Endodermal cell (in vitro differentiated cells): ENCODE measurements at places on chromosomes 2 and 18. TPM values are rescaled to one million over a fixed set of nuclear protein-coding genes. Genes with fewer than 3 reads are reported as not detected.

Gene AMER3
- total RNA-seq = 1.2 and 2.3 TPM in 2 replicates

- peak; percentile 90 for DNase-seq
Measured at GRCh38 chr2:218397820-218398436, 1.7 kb upstream of the CTDSP1 start.

GRCh38 chr2:198782734-198783133, 675.0 kb downstream of the SATB2 start:
- DNase-seq = no peak

- DNase-seq = no peak
Measured at GRCh38 chr2:32278478-32278853, 762 bp downstream of the YIPF4 start.

DNA sequence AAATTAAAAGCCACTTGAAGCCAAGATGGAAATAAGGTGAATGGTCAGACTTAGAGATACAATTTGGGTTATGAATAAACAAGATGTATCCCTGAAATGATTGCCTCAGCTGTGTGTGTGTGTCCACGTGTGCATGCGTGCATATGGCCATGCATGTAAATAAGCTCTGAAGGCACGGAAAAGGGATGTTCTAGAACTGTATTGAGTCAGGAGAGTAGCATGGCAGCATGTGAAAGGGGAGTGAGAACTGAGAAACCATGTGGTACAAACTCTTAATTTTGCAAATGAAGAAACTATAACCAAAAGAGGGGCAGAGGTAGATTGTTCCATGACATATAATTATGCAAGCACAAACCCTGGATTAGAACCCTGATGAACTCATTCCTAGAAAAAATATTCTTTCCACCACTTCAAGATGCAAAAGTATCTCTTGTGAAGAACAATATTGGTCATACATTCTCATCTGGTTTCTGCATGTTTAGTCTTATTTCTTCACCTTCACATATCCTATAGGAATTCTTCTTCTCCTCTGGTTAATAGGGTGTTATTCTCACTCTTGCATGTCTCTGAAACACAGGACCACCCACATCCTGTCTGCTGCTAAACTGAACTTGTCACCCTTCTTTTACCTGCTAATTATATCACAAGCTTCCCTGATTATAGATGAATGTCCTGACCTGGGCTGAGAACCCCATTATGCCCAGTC, 455.8 kb downstream of the SETBP1 start:
- DNase-seq = no peak

DNA sequence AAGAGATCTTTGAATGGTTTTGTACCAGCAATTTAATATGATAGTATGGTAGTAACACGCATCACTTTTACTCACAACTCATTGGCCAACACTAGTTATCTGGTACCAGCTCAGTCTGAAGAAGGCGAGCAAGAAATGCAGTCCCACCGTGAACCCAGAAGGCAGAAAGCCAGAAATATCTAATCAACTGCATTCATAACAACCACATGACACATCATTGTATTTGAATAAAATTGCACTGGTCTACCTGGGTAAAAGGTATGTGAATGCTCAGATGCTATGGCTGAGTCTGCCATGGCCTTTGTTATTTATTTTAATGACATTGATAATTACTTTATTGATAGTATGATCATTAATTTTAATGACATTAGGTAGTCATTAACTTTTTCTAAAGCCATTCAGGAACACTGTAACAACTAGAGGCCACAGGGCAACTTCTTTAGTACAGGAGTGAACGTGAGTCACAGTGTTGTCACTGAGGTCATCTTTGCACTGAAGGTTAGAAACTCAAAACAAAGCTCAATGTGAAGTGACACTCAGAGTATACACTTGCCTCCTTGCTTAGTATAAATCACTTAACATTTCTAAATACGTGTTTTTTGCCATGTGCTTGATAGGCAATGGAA, 475.6 kb upstream of the TNP1 start:
- DNase-seq = no peak

DNA sequence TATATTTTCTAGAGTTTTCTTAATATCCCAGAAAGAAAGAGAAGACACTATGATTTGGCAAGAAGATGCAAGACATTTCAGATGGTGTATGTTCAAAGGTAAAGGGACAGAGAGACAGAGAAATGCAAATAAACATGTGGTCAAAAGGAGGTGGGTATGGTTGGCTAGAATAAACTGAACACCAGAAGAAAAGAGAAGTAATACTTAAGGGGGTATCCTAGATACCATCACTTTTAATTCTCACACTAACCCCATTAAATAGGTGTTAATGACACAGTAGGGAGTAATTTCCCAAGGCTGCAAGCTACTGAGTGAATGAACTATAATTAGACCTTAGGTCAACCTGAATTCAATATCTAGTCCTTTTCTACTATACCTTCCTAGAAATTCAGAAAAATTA, 111.2 kb upstream of the CD226 start:
- no peak for DNase-seq

DNA sequence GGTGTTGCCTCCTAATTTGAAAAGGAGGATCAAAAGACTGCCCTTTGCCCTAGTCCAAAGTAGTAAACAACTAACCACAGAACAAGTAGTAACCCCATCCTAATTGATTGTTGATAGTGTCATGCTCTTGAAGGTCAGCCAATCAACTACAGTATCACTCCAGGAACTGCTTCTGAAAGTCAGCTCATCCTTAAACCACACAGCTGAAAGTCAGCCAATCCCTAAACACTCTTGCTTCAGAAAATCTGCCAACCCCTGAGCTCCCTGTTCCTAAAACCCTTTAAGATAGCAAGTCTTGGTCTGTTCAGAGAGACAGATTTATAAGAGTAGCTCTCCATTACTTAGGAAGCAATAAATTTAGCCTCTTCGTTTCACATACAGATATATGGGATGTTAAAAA, 51.6 kb upstream of the CPO start:
- DNase-seq = no peak

GRCh38 chr2:108612514-108613183, 78.4 kb downstream of the LIMS1 start:
- DNase-seq = no peak
